ENCODE measurements at places on chromosomes 7 and 10.

- DNase-seq = no peak
Measured at GRCh38 chr10:13376297-13376696, 28.2 kb upstream of the SEPHS1 start.

DNA sequence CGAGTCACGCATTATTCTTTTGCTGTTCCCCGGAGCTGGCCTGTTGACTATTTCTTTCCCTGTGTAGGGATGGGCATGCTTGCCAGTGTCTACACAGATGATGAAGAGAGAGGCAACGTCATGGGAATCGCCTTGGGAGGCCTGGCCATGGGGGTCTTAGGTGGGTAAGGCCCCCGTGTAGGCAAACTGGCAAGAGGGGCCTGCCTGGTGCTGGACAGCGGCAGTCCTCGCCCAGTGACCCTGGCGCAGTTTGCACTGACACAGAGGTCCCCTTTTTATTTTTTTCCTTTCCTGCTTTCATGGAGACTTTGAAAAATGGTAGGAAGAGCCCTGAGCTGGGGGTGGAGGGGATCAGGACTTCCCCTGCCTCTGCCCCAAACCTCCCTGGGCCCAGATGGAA lies 13.4 kb downstream of the SLC18A2 start:
- no peak for DNase-seq

GRCh38 chr10:4117604-4118003 lies 332.6 kb upstream of the KLF6 start:
- DNase-seq = no peak

GRCh38 chr7:150972023-150972468 lies 6.1 kb downstream of the KCNH2 start:
- DNase-seq = no peak

DNA sequence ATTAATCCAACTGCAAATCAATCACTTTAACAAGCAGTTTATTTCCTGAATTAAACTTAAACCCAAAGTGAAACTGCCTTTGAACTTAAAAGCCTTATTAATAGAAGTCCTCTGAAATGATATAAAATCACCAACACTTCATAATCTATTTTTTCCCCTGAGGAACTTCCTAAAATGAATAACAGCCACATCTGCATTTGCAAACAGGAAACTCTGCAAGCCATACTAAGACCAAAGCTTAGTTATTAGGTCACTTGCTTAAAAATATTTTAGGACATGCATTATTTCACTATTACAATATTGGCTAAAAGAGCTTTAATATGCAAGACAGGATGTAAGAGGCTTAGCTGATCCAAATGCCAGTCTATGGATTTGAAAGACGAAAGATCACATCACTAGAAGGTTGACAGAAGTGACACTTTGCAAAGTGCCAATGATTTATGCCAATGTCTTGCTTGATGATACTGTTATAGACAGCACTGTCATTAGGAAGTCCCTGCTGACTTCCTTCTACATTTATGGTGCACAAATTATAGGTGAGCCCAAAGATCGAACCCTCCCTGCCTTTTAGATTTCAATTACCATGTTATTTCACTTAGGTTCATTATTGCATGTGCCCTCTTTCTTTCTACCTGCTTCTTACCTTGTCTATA lies 99.9 kb upstream of the SKAP2 start:
- no peak for DNase-seq

DNA sequence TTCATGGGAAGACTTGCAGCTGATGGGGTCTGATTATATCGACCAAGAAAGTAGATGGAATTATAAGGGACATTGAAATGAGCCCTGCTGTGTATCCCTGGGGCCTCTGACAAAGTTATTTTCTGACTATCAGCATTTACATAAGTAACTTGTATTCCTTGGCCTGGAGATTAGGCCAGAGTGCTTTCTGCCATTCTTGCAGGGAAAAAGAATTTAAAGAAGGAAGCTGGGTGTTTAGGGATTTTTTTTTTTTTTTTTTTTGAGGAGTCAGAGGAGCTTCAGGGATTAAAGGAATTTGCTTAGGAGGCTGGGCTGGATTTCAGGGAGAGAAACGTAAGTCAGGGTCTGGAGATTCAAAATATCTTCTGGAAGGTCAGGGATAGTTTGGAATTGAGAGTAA lies 4.6 kb downstream of the SPAM1 start:
- DNase-seq = no peak

GRCh38 chr7:924541-925231 lies 29.8 kb downstream of the ADAP1 start:
- DNase-seq = no peak

DNA sequence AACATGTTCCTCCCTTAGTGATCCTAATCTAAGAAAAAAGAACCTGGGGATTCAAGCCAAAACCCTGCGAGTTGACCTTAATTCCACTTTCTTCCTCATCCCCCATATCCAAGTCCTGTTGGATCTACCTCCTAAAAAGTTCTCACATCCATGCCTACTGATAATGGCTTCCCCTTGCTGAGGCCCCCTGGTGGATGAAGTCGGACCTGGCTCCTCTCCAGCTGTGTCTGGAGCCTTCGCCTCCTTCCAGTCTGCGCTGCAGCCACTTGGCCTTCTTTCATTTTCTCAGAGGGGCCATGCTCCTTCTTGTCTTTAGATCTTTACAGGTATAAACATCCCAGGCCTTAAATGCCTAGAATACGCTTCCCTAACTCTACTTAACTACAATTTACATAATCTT lies 8.1 kb downstream of the PDE1C start:
- DNase-seq = no peak

GRCh38 chr10:71419750-71420149 lies 23.0 kb downstream of the CDH23 start:
- DNase-seq = no peak

GRCh38 chr10:1670541-1671365 lies 66.6 kb downstream of the ADARB2 start:
- DNase-seq = no peak

- DNase-seq = no peak
Measured at GRCh38 chr10:13231808-13232207, 2.4 kb downstream of the UCMA start.

GRCh38 chr10:7767209-7767608 lies 20.6 kb downstream of the KIN start:
- DNase-seq = no peak

DNA sequence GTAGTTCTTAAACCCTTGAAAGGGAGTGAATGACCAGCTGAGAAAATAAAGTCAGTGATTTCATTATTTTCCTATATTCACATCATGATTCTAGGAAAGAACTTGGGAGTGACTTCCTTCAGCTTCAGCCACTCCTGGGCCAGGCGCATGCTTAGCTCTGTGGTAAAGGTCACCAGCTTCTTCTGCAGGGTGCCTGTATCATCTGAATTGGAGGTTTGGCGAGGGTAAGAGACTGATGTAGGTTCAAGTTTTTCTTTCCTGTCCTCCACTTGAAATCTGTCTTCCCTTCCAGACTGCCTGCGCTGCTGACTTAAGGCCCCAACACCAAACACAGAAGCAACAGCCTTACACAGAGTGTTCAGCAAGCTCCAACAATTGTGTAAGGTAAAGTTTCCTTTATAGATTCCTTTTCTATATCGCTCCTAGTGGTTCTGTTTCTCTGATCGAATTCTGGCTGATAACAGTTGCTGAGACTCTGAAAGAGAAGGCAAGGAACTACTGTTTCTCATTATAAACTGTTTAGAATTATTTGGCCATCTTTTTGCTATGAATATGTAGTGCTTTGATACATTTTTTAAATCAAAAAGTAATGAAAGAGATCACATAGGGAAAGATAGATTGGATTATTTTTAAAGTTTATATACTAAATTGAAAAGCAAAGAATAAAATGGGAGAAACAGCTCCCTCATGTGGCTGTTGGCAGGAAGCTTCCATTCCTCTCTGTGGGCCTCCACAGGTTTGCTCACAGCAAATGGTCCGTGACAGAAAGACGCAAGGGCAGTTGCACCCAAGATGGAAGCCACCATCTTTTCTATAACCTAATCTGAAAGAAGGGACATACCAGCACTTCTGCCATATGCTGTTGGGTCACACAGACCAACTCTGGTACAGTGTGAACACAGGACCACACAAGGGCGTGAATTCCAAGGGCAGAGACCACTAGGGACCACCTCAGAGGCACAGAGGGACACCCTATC lies 14.0 kb downstream of the GATAD1 start:
- DNase-seq = no peak

DNA sequence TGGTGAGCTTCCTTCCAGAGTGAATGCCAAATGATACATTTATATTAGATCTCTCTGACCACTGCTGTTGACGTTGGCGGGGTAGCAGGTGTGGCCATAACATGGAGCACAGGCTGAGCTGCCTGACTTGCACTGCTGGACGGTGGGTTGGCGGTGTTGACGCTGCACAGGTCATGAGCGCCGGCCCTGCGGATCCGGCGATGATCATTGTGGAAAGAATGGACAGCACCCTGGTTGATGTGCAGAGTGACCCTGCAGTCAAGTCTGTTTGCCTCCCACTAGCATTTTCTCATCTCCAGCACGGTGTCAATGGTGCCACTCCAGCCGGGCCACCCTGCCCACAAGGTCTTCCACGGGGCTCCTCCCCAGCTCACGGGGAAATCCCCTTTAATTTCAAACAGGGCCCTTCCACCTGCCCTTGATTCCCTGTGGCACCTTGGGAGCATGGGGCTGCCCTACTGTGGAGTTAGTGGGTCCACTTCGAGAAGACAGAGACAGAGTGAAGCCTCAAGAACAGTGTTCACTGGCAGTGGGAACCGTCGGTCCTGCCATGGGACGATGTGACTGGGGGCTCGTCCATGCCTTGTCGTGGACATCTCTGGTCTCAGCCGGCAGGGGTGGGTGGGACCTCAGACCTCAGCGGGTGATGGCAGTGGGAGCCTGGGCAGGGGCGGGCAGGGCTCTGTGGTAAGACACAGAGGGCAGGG lies 613.5 kb downstream of the PTPRN2 start:
- no peak for DNase-seq

GRCh38 chr7:151491859-151492258 lies 27.8 kb downstream of the RHEB start:
- no peak for DNase-seq

GRCh38 chr7:44472843-44473242 lies 17.6 kb downstream of the NUDCD3 start:
- DNase-seq = no peak

- DNase-seq = no peak
Measured at GRCh38 chr10:49634069-49634660, 20.3 kb downstream of the CHAT start.

- no peak for DNase-seq
Measured at GRCh38 chr7:73341877-73342276, 13.9 kb downstream of the FKBP6 start.

- DNase-seq = no peak
Measured at GRCh38 chr7:42982604-42983115, 50.5 kb downstream of the MRPL32 start.

GRCh38 chr7:117863618-117864017 lies 9.6 kb downstream of the CTTNBP2 start:
- DNase-seq = no peak

DNA sequence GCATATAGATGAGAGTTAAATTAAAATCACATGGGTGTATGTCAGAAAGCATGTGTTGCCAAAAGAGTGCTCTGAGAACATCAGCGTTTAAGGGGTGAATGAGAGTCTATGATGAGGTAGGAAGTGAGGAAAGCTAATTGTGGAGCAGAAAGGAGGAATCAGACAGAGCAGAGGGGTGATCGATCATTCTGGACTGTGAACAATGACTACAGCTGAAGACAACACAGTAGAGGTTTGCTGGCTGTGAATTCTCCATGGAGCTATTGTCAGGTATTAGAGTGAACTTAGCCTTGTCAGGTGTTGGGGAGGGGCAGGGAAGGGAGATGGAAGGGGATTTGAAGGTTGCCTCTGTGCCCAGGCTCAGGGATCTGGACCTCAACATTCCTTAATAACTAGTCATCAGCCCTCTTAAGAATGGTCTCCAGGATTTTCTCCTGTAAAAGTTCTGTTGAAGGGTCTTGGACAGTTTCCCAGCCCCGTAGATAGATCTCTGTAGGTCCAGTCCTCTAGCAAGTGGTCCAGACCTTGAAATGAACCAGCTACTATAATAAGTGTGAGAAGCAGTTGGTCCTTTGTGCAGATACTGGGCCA lies 57.1 kb downstream of the KIF5B start:
- DNase-seq = no peak

DNA sequence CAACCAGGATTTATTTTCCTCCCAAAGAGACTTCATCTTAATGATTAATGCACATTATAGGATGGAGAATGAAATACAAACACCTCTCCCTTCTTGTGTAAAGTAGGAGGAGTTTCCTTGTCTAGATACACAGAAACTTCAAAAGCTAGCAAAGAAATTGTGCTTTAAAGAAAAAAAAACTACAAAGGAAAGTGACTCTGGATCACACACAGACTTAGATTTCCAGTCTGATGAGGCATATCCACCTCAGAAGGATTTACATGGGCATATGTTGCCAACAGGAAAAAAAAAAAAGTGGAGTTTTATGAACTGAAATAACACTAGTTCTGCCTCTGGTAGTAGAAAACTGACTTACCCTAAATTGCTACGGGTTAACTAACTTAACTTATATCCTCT lies 449.6 kb downstream of the KCNMA1 start:
- DNase-seq = no peak

DNA sequence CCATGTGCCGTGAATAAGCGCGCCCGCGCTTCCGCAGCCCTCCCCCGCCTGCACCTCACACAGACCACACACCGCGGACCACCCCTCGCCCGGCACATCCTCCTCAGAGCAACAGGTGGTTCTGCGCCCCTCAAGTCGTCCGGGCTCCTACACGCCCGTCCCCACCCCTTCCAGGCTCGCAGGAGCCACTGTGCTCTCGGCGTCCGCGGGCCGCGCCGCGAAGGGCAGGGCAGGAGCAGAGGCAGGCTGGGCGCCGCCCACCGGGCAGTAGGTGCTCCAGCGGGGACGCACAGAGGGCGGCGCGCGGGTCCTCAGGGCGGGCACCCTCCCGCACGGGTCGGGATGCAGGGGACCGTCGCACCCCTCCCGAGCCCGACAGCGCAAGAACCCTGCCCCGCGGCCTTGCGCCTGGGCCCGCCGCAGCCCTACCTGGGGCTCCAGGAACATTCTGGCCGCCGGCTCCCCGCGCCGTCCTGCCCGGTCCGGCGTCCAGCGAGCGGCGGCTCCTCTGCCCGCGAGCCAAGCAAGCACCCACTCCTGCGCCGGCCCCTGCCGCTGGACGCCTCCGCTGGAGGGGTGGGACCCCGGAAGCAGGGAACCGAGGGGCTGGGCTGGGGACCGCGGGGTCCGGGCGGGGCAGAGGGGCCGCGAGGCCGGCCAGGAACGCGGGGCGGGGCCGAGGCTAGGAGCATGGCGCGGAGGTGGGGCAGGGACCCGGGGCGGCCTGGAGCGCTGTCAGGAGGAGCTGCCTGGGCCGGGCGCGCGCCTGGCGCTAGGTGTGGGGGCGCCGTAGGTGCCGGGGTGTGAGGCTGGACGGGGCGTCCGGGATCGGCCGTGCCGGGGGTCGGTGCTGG lies 37.4 kb downstream of the RASGEF1A start:
- DNase-seq = no peak

- DNase-seq = no peak
Measured at GRCh38 chr7:144391823-144392255, 11.7 kb downstream of the NOBOX start.
